ENCODE measurements at places on chromosomes 5 and 9. TPM values are rescaled to one million over a fixed set of nuclear protein-coding genes. Genes with fewer than 3 reads are reported as not detected.

FOXD4 gene
- total RNA-seq: 0.43 TPM

SLC36A2 gene
- not detected for total RNA-seq

DNA sequence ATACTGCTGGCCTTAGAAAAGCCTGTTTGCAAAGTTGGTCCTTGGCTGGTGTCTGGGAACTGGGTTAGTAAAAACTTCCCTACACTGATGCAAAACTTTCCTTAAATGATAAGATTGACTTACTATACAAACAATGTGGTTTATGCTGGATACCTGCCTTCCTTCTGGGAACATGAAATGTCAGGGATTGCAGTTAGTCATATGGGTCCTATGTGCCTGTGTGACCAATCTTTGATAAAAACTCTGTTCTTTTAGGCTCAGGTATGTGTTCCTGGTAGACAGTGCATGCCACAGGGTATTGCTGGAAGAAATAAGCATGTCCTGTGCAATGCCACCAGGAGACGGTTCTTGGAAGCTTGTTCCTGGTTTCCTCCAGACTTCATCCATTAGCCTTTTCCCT is 173.3 kb downstream of the RMI1 start:
- no peak for DNase-seq

- no peak for DNase-seq
These were observed 720 bp downstream of the NUDT12 start for GRCh38 chr5:103561685-103562452.

SH3RF2 gene
- 0.38 TPM for total RNA-seq

DNA sequence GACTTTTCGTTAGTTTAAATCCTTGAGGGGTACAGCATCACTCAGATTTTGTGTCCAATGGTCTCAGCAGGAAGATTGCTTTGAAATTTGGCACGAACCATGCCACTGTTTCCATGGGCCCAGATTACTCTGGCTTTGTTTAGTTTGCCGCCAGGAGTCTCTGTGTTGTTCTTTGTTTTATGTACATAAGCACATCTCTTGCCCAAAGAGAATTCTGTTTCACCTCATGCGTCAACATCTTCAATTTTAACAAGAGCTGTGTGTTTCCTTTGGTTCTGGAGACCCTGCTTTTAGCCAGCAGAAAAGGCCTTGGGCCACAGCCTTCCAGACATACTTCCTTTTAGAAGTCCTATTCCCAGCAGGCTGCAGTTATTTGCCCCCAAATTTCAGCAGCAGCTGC is 62.4 kb downstream of the TNPO1 start:
- no peak for DNase-seq

DNA sequence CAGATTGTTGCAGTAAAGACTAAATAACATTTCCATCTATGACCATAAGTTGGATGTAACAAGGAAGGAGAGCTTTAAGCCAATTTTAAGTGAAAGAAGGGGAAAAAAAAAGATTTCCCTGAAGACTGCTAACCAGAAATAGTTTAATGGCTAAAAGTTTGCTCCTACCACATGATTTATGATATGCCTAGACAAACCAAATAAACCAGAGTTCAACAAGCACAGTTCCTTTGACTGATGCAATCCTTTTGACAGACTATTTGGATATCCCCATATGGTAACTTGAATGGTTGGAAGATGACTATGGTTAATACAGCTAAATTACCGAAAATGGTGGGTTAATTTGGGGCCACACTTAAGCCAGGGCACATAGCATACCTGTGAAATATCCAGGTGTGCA is 338.5 kb downstream of the CETN3 start:
- no peak for DNase-seq

- no peak for DNase-seq
These were observed 140.1 kb downstream of the GRIA1 start for GRCh38 chr5:153630546-153630945.

- no peak for DNase-seq
These were observed 112.8 kb downstream of the MVB12B start for GRCh38 chr9:126439402-126439765.

- no peak for DNase-seq
These were observed 413.3 kb upstream of the IRX1 start for GRCh38 chr5:3182133-3182876.
